ENCODE measurements at places on chromosomes 13 and 19. TPM values are rescaled to one million over a fixed set of nuclear protein-coding genes. Genes with fewer than 3 reads are reported as not detected.
A peak's percentile ranks its signal among the peaks of the same experiment; 100 is the strongest.

SGCG gene
- total RNA-seq, result 0.18 TPM

ZSCAN4 gene
- not detected for total RNA-seq

SELENOV gene
- total RNA-seq, result 0.32 TPM

ATP4B gene
- not detected for total RNA-seq

ZNF835 gene
- total RNA-seq, result 0.10 TPM

SLC27A5 gene
- 0.89 TPM for total RNA-seq

C19orf33 gene
- total RNA-seq, result not detected

CEACAM16 gene
- 0.73 TPM for total RNA-seq

LSR gene
- 0.96 TPM for total RNA-seq

DPF1 gene
- 8.1 TPM for total RNA-seq

SPACA4 gene
- total RNA-seq, result not detected

MATK gene
- not detected for total RNA-seq

SOHLH2 gene
- total RNA-seq, result 2.7 TPM

LAIR2 gene
- not detected for total RNA-seq

ZNF560 gene
- 0.05 TPM for total RNA-seq

PSMD8 gene
- total RNA-seq, result 352 TPM

RFPL4A gene
- 1.1 TPM for total RNA-seq

LNX2 gene
- total RNA-seq, result 16.7 TPM

GSX1 gene
- not detected for total RNA-seq

CACNG6 gene
- 0.76 TPM for total RNA-seq

DNA sequence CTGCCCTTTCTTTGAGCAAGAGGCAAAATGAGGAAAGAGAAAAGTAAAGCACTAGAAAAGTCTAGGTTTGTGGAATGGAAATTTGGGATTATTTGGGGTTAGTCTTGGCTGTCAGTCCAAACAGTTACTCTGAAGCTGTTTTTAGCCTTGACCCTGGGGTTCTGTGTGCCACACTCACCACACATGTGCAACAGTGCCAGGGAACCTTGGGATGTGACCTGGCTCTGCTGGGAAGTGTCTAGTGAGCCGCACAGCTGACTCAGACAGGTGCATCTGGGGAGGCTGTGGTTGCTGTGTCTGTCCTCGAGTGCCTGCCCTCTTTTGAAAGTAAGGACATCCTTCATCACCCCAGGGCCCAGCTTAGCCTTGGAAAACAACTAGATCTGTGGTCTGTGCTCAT, 15.8 kb downstream of the MICOS13 start:
- DNase-seq, result no peak

- no peak for DNase-seq
Measured at GRCh38 chr13:39777021-39777420, 121.6 kb downstream of the COG6 start.

DNA sequence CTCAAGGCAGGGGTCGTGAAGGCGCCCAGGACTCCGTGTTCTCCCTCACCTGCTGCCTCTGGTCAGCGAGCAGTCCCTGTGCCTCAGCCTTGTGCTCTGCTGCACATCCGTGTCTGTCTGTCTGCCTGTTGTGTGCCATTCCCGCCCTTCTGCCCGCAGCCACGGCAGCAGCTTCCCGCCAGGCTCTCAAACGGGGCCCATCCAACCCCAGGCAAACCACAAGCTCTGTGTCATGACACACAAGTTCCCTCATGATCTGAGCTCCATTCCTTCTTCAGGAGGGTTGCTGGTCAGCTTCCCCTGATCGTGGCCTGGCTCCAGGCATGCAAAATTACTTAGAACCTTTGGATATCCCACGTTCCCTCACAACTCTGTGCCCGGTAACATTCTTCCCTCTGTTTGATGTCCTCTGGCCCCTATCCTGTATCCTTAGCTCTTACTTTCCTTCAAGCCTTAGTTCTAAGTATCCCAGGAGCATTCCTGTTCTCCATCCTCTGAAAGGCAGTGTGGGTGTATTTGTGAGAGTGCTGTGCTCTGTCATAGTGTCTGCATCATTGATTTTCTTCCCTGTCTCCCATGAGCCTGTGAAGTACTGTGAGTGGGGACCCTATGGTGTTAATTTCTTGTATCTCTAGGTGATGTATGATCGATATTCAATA, 3.2 kb downstream of the GPR183 start:
- DNase-seq, result no peak

- peak; percentile 56 for DNase-seq
Measured at GRCh38 chr19:4229179-4229931, at the start of gene EBI3. Gene EBI3, plus strand, starts transcription at chr19:4229523. Its CDS starts 28 bp downstream, at chr19:4229551.

DNA sequence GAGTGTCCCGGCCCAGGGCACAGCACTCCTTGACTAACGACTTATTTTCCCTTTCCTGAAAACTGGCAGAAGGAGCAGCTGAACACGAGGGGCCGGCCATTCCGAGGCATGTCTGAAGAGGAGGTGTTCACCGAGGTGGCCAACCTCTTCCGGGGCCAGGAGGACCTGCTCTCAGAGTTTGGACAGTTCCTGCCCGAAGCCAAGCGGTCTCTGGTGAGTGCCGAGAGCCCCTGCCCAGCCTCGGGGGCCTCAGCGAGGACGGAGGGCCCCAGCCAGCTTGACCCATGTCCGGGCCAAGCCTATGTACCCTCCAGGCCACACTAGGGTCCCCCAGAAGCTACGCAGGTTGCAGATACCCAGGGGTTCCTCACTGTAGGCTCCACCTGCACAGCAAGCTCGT, 17.7 kb downstream of the SIN3B start:
- no peak for DNase-seq

GRCh38 chr19:14775869-14776586, 2.3 kb downstream of the ADGRE2 start:
- DNase-seq, result no peak

- no peak for DNase-seq
Measured at GRCh38 chr13:44230071-44230470, 143.6 kb upstream of the SERP2 start.

DNA sequence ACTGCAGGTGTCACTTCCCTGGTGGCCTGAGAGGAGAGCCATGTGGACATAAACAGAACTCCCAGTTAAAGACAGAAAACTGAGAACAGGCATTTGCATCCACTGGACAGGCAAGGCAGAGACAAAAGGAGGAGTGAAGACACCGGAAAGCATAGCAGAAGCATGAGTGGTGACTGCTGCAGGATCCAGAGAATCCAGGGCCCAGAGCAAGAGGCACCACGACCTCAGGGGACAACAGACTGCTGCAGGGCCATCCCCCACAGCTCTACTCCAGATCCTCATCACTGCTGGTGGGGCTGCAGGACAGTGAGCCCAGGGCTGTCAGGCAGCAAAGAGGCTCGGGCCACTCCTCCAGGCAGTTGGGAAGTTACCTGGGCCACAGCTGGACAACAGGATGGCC, 14.5 kb upstream of the ISYNA1 start:
- DNase-seq, result no peak

DNA sequence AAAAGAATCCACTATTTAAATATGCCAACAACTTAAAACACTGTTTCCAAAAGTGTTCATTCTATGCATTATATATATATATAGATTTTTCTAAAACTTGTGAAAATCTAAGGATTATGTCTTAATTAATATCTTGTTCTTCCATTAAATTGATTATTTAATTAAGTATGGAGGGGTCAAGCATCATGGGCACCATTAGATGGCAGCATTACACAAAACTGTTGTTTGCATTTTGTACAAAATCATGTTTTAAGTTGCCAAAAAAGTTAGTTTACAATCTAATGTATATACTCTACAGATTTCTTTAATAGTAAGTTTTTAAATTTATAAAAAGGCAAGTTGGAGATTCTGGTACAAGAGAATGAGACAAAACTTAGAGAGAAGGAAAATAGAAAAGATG, 213.2 kb upstream of the EDNRB start:
- DNase-seq, result no peak

- DNase-seq, result no peak
Measured at GRCh38 chr19:23769691-23770468, 11.2 kb upstream of the ZNF681 start.

GRCh38 chr13:91355826-91356710, 8.6 kb downstream of the MIR17HG start:
- DNase-seq, result no peak

GRCh38 chr19:41795031-41795461, 1.3 kb upstream of the CEACAM3 start:
- peak; percentile 60 for DNase-seq

GRCh38 chr13:30456290-30456689, 9.4 kb downstream of the HMGB1 start:
- DNase-seq, result no peak

DNA sequence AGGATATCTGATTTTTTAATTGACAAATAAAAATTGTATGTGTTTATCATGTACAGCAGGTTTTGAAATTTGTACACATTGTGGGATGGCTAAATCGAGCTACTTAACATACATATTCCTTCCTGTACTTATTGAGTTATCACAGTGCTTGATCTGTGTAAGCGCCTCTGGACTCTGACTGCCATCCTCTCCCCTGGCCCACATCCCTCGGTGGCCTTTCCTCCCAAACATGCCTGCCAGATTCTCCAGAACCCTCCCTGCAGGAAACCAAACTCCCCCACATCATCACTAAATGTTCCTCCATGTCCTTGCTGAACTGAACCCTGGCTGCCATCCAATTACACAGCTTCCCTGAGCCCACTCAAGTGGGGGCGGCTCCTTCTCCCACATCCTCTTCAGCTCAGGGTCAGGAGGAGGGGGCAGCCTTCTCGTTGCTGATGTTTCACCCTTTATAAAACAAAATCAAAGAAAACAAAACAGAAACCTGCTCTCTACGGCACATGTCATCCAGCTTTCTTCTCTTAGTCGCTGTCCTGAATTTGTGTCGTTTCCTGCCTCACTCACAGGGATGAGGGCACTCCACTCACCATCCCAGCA, 97.1 kb upstream of the SPATA13 start:
- DNase-seq, result peak; percentile 26

DNA sequence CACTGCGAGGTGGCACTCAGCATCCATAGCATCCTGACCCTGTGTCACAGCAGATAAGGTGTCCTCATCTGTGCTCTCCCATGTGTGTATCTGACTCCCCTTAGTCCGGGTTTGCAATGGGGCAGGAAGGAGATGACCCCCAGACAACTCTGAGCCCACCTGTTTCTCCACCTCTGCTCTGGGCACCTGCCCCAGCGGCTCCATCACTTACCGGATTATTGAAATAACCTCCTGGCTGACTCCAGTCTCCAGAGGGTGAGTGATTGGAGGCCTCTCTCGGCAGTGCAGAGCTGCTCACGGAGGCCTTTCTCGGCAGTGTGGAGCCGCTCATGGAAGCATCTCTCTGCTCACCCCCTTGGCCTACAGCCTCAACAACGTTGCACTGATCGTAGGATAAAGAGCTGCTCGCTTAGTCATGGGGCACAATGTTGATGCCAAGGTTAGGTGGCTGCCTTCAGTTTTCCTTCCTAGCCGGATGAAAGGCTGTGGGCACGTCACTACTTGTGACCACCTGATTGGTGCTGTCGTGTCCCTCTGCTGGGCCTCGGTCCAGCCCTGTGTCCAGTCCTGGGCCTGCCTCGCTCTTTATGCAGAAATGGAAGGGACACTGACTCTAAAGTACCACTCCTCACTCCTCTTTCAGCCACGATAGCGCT, 67.6 kb downstream of the TEX29 start:
- DNase-seq, result no peak

DNA sequence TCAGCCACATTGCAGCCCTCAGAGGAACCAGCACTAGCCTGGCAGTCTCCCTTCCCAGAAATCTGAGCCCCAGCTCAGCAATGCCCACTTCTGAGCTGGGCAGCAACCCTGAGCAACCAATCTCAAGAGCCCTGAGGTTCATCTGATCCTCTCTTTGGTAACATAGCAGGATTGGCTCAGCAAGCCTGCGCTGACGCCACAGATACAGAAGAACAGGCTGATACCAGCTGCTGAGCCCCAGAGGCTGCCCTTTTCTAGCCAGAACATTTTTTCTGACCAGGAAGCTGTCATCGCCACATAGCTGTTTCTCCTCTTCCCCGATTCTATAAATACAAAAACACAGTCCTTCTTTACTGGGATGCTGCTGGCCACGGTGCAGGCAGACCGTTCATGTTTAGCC, 59.8 kb downstream of the TRPM4 start:
- DNase-seq, result no peak

DNA sequence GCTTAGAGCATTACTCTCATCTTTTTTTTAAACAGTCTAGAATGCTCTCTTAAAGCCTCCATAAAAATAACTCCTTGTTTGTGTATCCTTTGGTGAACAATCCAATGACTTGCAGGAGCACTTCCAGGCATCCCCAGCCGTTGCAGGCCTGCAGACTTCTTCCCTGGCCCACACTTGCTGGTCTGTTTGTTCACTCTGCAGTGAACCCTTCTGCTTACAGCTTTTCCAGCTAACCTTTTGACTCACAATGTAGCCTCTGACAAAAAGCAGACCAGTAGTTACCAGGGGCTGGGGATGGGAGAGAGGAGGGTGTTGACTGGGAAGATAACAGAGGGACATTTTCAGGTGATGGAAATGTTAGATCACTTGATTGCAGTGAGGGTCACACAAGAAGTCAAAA, 9.1 kb downstream of the GPR42 start:
- no peak for DNase-seq

DNA sequence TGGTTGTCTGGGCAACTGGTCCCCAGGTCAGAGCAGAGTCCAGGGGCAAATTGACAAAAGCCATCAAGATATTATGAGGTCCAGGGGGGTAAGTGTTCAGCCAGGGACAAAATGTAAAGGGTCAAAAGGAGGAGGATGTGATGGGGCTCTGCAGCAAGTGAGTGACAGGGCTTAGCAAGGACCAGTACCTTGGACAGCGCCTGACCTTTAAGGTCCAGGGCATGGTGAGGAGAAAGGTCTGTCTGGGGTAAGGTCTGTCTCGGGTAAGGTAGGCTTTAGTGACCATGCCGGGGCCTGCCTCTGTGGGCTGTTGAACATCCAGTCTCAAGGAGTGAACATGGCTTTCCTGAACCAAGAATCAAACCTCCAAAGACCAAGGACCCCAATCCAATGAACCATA, 6.3 kb upstream of the ZNF358 start:
- DNase-seq, result no peak

DNA sequence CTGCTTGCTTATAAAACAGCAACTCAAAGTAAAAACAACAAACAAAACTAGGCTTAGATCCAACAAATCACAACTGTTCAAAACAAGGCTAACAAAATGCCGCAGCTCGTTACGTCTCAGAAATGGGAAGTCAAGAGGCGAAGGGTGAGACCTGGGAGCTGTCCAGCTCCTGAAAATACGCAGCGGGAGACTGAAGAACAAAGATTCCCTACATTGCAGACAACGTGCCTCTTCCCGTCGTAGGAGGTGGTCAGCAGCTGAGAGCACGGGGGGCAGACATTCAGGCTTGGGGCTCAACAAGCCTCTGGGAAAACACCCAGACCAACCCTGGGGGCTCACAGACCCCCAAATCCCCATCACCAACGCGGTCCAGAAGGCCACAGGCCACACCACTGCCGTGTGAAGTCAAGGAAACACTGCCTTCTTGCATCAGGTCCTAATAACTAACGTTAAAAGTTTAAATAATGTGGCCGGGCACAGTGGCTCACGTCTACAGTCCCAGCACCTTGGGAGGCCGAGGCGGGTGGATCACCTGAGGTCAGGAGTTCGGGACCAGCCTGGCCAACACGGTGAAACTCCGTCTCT, 13.5 kb downstream of the PLPP2 start:
- peak; percentile 40 for DNase-seq

- no peak for DNase-seq
Measured at GRCh38 chr13:112117258-112117954, 50.5 kb downstream of the SOX1 start.

- no peak for DNase-seq
Measured at GRCh38 chr13:57326532-57326931, 159.5 kb downstream of the PRR20E start.

- DNase-seq, result no peak
Measured at GRCh38 chr19:16141043-16141442, 2.4 kb upstream of the HSH2D start.
